ENCODE measurements at places on chromosomes 13 and 19.

- DNase-seq = no peak
Measured at GRCh38 chr13:49300276-49300675, 52.6 kb downstream of the CDADC1 start.

DNA sequence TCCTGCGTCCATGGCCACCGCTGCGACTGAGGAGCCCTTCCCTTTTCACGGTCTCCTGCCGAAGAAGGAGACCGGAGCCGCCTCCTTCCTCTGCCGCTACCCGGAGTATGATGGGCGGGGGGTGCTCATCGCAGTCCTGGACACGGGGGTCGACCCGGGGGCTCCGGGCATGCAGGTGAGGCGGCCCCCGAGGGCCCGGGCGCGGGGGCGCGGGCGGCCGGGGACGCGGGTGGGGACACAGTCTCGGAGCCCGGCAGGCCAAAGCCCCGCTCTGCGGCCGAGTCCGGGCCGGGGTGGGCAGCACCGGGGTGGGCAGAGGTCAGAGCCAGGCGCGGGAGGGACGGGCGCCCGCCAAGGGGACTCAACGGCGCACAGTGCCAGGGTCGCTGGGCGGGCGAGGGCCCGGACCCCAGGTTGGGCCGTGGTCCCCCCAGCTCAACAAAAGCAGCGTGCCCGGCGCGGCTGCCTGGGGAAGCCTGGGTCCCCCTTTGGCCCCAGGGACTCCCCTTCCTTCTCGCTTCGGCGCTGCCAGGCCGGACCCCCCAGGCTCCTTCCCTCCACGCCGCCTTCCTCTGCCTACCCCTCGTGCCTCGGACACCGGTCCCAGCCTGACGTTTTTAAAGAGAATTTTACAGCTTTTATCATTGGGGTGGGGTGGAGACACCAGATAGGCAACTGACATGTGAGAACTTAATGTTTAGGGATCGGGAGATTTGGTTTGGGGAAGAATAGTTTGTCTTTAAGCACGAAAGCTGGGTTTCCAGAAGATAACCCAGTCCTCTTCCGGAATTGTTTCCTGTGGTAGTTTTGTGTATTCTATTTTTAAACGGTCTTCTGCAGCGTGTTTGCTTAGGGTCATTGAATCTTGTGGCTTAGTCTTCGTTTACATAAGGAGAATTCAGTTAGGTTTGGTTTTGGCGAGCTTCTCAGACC is 509 bp downstream of the TPP2 start:
- no peak for DNase-seq

DNA sequence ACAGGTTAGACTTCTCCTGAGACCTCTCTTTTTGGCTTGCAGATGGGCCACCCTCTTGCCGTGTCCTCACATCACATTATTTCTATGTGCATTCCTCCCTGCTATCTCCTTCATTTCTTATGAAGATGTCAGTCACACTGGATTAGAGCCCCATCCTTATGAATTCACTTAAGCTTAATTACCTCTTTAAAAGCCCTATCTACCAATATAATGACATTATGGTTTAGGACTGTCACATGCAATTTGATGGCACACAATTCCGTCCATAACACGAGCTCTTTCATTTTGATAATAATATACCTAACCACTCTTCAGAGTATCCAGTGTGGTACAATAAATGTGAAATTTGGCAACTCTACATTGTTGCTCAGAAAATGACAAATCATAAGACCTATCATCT is 1037.3 kb downstream of the DIAPH3 start:
- DNase-seq = no peak

- DNase-seq = peak; percentile 29
Measured at GRCh38 chr19:6723108-6723618, 2.7 kb upstream of the C3 start.

DNA sequence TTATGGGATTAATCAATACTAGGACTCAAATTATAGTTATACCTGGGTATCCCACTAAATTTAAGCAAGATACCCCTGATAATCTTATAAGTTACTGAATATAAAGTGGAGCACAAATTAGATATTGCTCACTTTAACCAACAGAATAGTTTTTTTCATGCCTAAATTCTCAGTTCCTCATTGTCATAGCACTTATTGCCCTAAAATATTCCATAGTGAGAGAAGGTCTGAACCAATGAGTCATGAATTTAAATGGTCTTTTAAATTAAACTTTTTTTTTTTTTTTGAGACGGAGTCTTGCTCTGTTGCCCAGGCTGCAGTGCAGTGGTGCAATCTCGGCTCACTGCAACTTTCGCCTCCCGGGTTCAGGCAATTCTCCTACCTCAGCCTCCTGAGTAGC is 42.4 kb downstream of the ZNF136 start:
- no peak for DNase-seq

DNA sequence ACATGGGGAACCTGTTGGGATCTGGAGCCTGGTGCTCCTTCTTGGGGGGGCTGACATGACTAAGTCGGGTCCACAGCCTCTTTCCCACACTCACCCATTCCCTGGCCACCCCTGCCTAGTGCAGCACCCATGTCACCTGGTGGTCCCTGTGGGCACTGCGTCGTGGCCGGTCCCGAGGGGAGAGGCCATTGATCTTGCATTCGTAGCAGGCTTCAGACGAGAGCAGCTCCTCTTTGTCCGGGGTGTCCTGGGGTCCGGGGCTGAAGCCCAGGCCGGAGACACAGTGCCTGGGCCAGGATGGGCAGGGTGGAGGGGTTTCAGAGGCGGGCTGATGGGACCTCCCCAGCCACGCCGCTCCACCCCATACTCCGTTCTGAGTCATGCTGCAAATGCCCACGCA is 19.4 kb downstream of the CCL25 start:
- no peak for DNase-seq

Measured in retinal pigment epithelial cell (primary cell).